Omental fat pad (tissue), 4 donors: ENCODE measurements at places on chromosomes 6 and 20. TPM values are rescaled to one million over a fixed set of nuclear protein-coding genes. Genes with fewer than 3 reads are reported as not detected.

Gene GPR6
- total RNA-seq, result not detected

DNA sequence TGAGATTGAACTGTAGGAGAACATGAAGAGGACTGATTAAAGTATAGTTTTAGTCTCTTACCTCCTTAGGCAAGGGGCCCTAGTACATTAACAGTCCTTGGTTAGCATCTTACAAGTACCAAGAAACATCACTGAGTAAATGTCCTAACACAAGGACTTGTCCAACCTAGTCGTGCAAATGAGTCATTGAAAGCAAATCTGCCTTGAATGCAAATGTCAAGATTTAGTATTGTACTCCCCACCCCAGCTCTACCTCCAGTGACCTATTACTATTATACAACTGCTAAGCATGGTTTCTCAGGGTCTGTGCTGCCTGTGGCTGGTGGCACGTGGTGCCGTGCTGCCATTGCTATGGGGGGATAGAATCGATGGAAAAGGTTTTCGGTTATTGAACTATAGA is 138.4 kb downstream of the PLCB4 start:
- DNase-seq, result no peak

GRCh38 chr6:119541132-119541905 is 191.8 kb upstream of the MAN1A1 start:
- no peak for DNase-seq

GRCh38 chr6:43286980-43287716 is 10.9 kb upstream of the SLC22A7 start:
- DNase-seq, result no peak

GRCh38 chr6:78883651-78884050 is 16.3 kb downstream of the IRAK1BP1 start:
- DNase-seq, result no peak

DNA sequence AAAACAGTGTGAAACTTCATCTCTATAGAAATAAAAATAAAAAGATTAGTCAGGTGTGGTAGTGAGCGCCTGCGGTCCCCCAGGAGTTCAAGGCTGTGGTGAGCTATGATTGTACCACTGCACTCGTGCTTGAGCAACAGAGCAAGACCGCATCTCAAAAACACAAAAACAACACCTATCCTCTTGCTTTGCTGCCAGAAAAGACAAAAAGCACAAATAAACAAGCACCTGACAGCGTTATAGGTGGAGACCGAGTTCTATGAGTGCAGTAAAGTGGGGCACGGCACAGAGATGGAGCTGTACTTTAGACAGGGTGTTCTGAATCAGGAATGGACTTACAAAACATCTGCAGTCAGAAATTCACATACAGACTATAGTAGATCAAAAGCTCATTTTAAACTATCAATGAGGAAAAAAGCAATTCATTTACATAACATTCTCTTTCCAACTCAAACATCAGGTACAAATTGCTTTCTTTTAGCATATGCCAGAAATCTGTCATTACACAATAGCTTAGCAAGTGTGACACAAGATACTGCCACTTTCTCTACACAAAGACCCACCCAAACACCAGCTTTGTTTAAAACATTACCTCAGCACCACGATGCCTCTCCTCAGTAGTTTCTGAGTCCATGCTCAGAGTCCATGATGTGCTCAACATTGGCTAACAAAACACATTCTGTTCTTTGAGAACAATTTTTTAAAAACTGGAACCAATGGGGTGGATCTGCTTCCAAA is 10.1 kb downstream of the EZR start:
- no peak for DNase-seq

- no peak for DNase-seq
Measured at GRCh38 chr6:112626468-112627082, 279.4 kb downstream of the RFPL4B start.

DNA sequence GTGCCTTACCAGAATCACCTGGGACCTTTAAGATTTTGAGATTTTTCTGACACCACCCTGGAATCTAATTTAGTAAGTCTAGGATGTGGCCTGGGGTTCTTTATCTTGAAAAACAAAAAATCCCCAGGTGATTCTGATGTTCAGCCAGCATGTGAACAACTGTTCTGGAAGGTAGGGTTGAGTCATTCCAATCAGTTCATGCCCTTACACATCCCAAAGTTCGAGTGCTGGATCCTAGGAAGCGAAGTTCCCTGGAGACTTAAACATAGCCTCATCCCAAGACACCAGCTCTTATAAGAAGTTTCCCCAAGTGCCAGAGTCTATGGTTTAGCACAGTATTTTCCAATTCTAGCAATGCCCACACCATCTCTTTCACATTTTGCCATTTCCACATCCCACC is 6.3 kb upstream of the TSHZ2 start:
- DNase-seq, result no peak

- no peak for DNase-seq
Measured at GRCh38 chr6:114312931-114313330, 29.9 kb downstream of the HS3ST5 start.

Gene RSPO3
- 38.1 TPM for total RNA-seq

Gene DOK5
- total RNA-seq, result 1.9 TPM

Gene APCDD1L
- total RNA-seq, result not detected

GRCh38 chr6:320351-321157 is 28.3 kb downstream of the DUSP22 start:
- DNase-seq, result no peak

DNA sequence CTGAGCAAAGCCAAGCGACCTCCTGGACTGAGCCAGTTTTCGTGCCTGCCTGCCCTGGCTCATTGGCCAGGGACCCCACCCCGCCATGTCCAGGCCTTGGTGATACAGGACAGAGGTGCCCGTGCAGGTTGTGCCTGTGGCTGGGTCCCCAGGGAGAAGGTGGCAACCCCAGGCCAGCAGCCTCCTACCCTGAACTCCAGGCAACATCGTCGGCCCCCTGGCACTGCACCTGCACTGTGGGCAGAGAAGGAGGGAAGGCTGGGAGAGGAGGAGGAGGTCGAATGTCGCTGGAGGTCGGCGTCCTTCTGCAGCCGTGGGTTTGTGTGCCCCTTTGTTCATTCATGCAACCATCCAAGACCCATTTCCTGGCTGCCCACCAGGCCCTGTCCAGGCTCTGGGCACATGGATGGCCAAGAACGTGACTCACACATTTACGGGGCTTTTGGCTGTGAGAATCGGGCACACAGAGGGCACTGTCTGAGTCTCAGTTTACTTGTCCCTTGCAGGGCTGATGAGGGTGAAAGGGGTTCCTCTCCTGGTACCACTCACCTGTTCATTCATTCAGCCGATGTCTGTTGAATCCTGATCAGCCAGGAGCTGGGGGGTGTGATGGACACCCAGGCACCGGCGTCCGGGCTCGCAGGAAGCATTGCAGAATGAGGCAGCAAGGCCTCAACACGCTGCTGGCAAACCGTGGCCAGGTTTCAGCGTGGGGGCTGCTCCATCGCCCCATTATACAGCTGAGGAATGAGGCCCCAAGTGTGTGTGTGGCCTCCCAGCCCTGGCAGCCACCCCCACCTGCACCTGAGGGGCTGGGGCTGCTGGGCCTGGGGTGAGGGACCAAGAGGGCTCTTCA is 2.3 kb upstream of the RBBP8NL start:
- DNase-seq, result no peak

DNA sequence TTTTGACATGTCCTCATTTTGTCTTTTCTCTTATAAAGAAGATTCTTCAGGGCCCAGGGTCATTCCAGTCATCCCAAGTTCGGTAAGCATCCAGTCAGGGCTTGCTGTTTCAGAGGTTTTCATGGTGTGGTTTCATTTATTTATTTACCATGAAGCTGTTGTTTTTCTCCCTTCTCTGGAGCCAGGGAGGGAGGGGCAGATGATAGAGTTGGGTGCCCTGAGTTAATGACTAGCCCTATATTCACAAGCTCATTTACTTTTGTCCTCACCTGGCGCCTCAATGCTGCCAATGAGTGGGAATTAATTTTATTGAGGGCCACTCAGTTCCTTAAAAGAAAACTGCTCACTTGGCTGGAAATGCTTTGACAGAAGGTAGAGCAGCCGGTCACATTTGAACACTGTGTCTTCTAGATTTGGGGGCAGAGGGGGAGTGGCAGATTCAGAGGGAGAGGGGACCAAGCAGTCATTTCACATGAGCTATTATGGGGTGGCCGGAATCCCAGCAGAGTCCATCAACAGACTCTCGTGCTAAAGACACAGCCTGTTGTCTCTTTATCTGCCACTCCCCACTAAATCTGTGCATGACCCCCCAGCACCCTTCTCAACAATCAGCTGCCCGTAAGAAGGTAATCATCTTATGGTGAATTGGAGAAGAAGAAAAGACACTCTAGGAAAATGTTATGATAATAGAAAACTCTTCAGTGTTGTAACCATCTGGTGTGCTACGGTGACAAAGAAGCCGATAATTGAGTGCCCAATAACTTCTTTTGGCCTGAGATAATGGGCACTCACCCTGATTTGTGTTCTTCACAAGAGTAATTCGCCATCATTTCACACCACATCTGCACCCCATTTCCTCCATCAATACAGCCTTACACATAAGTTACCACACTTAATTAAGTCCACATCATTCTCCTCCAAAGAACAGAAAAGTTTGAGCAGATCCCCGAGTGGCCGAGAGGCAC is 573.5 kb upstream of the JAG1 start:
- DNase-seq, result no peak

DNA sequence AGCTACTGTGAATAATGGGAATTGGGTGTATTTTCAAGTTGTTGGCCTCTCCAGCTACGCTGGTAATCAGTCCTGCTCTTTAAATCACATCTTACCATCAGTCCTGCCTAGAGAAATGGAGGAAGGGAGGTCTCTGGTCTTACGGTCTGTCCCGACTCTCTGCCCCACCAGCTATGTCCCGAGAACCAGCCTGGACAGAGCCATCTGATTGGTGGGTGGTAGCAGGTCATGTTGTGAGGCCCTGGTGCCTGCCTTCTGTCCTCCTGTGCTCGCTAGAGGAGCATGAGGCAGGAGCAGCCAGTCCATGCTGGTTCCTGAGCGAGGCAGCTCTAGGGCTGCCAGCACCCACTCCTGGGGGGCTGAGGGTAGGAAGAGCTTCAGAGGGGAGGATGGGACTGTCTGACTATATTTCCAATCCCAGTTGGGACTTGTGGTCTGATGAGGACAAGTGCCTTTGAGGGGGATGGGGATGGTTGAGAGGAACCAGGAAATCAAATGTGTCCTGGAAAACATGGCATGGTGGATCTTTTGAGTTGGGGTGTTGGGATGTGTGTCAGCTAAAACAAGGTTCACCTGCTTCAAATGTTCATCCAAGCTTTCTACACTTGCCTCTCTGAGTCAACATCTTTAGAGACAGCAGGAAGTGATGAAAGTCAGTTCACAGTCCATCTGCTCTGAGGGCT is 33.0 kb downstream of the SYNJ2 start:
- no peak for DNase-seq

Gene HRH3
- total RNA-seq, result not detected
